ENCODE measurements at places on chromosomes 7 and 10.
A peak's percentile ranks its signal among the peaks of the same experiment; 100 is the strongest.

GRCh38 chr7:77895905-77896304 is 97.3 kb downstream of the PHTF2 start:
- no peak for DNase-seq

- no peak for DNase-seq
Observed at GRCh38 chr10:74008212-74008731, 10.4 kb downstream of the VCL start.

DNA sequence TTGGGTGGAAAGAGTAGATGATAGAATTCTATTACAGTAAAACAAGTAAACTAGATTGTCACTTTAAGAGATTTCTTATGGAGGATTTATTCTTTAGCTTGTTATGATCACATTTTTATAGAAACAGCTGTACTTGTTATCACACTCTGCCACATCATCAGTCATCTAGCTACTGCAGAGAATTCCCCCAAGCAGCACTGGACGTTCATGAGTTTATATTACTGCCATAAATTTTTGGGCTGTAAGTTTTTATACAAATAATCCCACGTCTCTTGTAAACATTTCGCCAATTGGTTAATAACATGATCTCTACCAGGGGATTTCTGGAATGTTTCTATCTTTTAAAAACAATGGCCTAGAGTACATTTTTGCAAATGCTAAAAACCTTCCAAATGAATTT is 238.8 kb downstream of the POLR1F start:
- DNase-seq, result no peak

GRCh38 chr7:42930889-42931288 is 1.1 kb downstream of the PSMA2 start:
- no peak for DNase-seq

DNA sequence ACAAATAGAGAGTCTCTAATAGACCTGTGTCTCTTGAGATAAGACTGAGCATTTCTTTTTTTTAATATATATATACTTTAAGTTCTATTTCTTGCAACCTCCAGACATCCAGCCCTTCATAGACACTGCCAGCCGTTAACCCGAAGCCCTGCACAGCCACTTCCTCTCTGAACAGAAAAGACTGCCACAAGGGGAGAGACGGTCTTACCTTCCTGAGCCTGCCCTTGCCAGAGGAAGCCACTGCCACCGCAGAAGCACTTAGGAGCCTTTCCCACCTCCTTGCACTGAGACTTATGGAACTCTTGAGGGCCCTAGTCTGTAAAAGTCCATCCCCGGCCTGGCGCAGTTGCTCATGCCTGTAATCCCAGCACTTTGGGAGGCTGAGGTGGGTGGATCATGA is 31.8 kb upstream of the PRSS1 start:
- no peak for DNase-seq

DNA sequence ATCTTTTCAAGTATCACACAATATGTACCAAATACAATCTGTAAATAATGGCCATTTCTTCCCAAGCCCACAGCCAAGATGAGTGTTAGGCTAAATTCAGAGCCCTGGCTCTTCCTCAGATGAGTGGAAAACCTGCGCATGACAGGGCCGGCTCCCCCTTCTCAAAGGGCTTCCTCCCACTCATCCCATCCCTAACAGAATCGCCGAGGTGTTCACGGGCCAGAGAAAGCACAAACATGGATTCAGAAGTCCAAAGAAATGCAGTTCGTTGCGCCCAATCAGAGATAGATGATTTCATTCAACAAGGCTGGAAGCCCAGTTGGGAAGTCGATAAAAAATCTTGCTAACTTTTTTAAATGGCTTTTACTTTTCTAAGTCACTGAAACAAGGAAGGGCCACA is 121.8 kb downstream of the UBE2H start:
- no peak for DNase-seq

DNA sequence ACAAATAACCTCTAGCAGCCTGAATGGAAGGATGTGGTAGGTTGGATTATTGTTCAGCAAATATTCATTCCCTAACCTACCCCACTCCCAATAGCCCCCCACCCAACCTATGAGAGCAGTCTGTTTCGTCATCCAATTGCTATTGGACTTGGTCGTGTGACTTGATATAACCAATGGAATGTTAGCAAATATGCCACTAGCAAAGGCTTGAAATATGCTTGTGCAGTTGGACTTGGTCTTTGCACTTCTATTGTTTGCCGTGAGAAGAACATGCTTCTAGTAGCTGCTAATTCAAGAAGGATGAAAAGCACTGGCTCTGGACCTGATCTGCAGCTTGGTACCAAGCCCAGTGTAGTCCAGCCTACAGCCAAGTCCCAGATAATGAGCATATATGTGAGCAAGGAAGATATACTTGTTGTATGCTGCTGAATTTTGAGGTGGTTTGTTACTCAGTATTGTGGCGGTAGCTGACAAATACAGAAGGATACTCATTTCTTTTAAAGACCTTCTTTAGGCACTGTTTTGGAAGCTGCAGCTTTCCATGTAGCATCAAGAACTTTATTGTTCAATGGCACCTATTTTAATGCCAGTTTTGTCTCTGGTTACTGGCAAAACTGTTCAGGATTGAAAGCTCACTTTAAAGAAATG is 180.4 kb downstream of the EXOC4 start:
- DNase-seq, result no peak

- DNase-seq, result peak; percentile 87
Observed at GRCh38 chr10:30488316-30488715, 54.3 kb downstream of the MAP3K8 start.

- no peak for DNase-seq
Observed at GRCh38 chr10:103282961-103283360, 6.0 kb downstream of the INA start.

- no peak for DNase-seq
Observed at GRCh38 chr7:27188386-27189294, 3.6 kb upstream of the HOXA11 start.

DNA sequence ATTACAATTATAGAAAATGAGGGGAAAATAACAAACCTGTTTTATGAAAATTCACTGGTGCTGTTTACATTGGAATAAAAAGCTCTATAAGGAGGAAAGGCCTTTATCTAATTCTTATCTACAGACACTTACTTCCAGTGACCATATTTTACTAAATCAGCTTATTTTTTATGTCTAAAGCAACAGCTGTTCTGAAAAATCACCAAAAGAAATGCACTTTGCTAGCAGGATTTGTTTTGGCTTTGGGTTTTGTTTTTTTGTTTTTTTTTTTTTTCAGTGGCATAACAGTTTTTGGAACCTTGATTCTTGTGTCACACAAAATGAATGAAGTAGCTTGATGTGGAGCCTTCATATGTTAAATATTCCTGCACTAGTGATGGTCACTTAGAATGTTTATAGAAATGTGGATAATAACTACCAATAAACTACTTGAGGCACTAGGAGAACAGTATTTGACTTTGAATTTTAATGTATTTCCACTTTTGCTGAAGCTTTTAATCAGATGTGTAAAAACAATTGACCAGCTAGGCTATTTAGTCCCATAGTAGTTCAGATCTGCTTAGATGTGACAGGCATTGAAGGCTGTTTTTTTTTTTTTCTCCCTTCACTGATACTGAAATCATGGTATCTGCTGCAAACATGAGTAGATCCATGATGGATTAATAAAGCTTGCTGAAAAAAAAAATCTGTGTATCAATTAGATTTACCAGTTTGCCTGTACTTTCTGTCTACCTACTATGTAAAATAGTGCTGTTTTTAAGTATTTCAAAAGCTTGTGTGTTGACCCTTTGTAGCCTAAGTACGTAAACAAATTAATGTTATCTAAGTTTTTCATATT is 2.8 kb downstream of the ARL4A start:
- DNase-seq, result no peak

DNA sequence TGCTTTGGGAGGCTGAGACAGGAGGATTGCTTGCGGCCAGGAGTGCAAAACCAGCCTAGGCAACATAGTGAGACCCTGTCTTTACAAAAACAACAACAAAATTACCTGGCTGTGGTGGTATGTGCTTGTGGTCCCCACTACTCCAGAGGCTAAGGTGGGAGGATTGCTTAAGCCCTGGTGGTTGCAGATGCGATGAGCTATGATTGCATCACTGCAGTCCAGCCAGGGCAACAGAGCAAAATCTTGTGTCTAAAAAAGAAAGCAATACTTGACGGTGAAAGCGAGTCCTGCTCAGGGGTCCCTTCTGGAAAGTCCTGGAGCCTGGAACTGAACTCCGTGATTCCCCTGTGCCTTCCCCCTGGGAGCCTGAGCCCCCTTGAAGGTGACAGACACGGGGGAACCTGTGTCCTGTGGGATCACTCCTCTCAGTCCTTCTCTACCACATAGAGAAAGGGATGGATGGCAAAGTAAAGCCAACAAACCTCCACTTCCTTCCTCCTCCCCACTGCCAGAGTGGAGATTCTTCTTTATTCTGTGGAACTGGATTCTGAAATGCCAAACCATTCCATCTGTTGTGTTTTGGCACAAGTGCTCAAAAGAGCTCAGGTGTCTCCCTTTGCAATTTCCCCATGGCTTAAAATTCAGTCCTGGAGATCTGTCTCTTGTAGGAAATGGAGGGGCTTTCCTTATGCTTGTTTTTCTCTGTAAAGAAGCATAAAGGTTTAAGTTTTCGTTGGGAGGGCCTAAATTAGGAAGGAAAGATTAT is 50.6 kb downstream of the KIAA1217 start:
- peak; percentile 72 for DNase-seq

GRCh38 chr10:68406111-68406814 is 814 bp downstream of the RUFY2 start:
- peak; percentile 83 for DNase-seq

- DNase-seq, result peak; percentile 88
Observed at GRCh38 chr10:101602761-101603398, 14.8 kb downstream of the DPCD start.

- DNase-seq, result no peak
Observed at GRCh38 chr10:71123023-71123422, 89.3 kb upstream of the UNC5B start.

- no peak for DNase-seq
Observed at GRCh38 chr7:1979591-1980560, 252.9 kb downstream of the MAD1L1 start.

GRCh38 chr7:41045556-41046123 is 657.2 kb downstream of the INHBA start:
- DNase-seq, result peak; percentile 28

DNA sequence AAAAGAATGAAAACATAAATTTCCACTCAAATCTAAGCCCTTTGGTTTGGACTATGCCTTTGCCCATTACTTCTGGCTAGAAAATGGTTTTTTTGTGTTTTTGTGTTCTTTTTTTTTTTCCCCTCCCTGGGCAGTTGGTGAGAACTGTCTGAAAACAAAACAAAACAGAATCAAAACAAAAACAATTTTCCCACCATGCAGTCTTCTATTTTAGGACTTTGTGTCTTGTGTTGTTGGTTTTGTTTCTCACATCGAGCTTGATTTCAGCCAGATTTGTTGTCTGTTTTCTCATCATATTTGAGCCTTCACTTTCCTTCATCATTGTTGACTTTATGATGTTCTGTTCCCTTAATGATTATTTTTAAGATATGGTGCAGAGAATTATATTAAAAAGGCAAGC is 206.3 kb downstream of the MACC1 start:
- no peak for DNase-seq

- DNase-seq, result no peak
Observed at GRCh38 chr10:110356628-110357245, 52.0 kb upstream of the SMNDC1 start.

DNA sequence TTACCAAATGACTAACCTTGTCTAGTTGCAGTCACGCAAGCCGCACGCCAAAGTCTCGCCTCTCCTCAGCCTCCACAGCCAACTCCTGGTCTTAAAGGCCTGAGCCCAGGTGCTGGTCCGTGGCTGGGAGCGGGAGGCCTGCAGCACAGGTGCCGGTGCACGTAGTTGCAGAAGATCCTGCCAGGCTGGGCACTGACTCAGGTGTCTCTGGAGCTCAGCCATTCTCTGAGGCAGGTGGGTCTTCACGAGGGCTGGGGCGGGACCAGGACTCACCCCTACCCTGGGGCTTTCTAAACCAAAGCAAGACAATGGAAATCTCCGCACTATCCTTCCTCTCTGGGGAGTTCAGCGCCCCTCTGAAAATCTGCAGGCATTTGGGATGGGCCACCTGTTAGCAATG is 216.4 kb downstream of the MLLT10 start:
- DNase-seq, result no peak

- peak; percentile 35 for DNase-seq
Observed at GRCh38 chr7:146479040-146479439, 362.4 kb downstream of the CNTNAP2 start.

DNA sequence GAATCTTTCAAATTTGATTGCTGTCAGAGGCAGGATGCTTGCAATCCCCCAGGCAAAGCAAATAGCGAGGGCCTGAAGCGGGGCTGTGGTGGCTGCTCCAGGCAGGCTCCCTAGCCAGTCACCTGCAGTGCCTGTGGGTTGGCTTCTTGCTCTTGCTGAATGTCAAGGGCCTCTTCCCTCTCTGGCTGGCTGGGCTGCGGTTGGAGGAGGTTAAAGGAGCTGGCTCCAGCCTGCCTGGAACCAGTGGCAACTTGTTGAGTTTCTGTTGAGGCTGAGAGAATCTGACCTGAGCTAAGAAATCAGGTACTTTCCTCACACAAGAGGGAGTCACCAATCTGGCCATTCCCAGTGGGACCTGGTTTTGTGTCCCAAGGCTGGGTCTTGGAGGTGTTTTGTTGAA is 134.7 kb downstream of the TMEM178B start:
- no peak for DNase-seq

DNA sequence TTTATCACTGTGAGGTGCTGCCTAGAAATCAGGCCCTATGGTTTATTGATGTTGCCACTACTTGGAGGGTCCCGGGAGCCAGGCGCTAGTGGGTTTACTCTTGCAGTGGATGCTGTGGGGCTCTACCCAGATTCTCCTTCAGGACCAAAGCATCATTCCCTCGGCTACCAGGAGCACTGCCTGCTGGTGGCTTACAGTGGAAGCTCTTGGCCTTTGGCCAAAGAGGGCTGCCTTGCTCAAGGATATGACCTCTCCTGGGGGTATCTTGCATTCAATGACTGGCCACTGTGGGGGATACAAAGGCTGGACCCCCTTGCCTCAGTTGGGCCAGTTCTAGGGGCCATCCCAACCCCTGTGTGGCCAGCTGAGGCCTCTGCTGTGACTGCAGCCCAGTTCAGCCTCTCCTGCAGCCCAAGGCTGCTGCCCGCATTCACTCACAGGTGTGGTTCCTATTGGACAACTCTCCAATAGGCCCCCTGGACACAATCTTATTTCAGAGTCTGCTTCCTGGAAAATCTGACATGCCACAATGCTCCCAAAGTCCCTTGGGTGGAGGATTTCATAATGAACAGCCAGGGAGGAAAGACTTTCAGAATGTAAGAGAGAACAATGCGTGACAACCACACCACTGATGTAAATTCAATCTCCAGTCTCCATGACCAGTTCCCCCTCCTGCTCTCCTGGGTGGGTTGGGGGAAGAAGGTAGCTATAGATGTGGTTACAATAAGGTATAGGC is 196.3 kb downstream of the SNX10 start:
- no peak for DNase-seq

DNA sequence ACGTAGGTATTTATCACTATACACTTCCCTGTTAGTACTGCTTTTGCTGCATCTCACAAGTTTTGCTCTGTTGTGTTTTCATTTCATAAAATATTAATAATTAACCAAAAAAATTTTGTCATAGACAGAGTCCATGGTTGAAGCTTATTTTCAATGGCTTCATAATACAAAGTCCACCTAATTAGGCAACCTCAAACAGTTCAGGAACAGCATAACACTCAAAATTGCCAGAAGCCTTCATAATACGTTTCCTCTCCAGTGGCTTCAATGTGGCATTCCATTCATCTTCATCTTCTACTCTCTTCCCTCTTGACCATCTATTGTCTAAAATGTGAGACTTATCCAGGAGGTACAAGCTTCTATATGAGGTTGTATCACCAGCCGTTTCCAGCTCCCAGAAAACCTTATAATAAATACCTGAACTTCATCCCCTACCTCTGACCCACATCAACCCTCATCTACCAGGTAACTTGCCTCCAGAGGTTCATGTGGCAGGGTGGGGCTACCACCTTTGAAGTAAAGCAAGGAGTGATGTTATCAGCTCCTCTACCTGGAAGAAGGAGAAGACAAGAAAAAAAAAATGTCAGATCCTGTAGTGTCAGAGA is 337.3 kb downstream of the MALRD1 start:
- DNase-seq, result no peak
